ENCODE measurements at places on chromosomes 3 and 15.
A peak's percentile ranks its signal among the peaks of the same experiment; 100 is the strongest.

- DNase-seq = no peak
Observed at GRCh38 chr3:94626573-94626972, 563.7 kb downstream of the NSUN3 start.

- DNase-seq = no peak
Observed at GRCh38 chr3:191461113-191461595, at the start of gene PYDC2. PYDC2 (plus strand) TSS chr3:191461163; CDS start chr3:191461163, 0 bp downstream.

GRCh38 chr3:61724183-61724582 lies 162.8 kb downstream of the PTPRG start:
- no peak for DNase-seq

DNA sequence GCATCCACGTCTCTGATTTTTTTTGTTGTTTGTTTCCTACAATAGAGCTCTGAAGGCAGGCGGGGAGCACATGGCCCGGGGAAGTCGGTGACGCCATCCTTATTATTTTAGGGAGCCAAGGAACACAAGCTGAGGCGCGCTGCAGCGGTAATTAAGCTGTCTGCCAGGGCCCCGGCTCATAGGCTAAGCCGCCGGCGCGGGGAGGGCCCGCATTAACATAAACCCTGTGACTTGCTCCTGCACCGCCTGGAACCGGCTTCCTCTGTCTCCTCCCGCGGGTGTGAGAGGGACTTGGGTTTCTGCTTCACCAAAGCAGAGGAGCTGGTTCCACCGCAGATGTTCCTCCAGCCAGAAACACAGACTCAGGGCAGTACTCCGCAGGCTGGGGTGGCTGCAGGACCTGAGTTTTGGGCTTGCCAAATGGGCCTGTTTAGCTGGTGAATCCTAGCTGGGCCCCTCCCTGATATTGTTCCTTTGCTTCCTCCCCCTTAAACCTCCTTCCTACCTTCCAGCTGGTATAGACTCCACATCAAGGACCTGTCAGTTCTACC lies 25.3 kb downstream of the ANP32A start:
- no peak for DNase-seq

DNA sequence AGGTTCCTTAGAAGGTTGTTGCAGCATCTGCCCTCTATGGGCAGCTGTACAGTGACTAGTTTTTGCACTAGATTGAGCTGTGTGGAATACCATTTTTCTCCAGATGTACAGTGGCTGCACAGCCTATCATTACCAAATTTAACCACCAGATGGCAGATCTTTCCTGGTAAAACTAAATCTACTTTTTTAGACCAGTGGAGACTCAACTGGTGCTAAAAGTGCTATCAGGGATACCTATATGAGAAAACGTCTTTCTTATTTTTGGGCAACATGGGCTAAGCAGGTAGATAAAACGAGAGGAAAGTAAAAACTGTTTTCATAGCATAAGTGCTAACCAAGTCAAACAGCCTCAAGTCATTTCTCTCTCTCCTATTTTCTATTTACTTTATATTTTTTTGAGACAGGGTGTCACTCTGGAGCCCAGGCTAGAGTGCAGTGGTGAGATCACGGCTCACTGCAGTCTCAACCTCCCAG lies 21.2 kb downstream of the IGSF10 start:
- DNase-seq = peak; percentile 58

- no peak for DNase-seq
Observed at GRCh38 chr3:13217736-13218540, 144.7 kb upstream of the IQSEC1 start.

Measured in brain pericyte (primary cell).